ENCODE measurements at places on chromosomes 4 and X.

GRCh38 chrX:118356154-118356701, 10.3 kb downstream of the WDR44 start:
- DNase-seq, result no peak

DNA sequence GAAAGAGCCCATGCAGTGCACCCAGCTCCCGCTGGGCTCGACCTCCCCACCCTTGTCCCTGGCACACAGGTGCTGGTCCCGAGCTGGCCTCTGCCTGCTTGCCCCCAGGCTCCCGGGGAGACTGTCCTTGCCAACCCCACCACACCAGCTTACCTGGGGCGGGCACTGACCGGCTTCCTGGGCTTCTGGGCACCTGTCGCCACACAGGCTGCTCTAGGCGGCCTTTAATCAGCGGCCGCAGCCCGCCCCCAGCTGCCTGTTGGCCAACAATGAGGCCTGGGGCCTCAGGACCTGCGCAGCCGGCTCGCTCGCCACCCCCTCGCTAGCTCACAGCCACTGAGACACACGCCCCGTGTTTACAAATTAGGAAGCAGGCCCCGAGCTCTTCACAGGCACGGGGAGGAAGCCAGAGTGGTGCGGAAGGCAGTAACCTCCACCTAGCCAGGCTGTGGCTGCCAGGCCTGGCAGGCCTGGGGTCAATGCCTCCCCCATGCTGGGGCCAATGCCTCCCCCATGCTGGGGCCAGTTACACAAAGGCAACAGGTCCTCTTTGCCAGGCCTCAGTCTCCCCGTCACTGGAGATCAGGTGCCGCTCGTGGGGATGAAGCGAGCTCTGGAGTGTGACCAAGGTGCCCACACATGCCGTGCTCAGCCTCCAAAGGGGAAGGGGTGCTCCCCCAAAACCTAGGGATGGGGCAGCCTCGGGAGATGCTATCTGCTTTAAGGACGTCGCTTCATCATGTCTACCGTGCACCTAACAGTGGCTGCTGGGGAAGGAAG, at the start of gene TREX2:
TREX2 (minus strand) TSS at position 201 of the 780 bp plus-strand sequence. CDS start 626 bp downstream, outside the sequence.
- DNase-seq, result no peak

DNA sequence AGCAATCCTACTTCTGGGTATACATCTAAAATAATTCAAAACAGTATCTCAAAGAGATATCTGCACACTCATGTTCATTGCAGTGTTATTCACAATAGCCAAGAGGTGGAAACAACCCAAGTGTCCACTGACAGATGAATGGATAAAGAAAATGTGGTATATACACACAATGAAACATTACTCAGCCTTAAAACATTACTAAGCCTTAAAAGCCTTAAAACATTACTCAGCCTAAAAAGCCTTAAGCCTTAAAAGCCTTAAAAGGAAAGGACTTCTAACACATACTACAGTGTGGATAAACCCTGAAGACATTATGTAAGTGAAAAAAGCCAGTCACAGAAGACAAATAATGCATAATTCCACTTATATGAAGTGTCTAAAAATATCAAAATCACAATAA, 40.3 kb upstream of the TFDP3 start:
- DNase-seq, result no peak

DNA sequence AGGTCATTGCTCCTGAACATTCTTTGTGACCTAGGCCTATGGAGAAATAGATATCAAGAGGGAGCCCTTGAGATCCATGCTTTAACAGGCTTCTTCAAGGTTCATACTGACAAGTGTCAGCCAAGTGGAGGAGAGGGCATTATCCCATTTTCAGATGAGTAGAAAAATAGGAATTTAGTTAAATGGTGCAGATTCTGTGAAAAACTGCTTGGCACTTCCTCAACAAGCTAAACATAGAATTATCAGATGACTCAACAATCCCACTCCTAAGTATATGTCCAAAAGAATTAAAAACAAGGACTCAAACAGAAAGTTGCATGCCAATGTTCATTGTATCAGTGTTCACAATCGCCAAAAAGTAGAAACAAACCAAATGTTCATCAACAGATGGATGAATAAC, 43.8 kb upstream of the KCNIP4 start:
- DNase-seq, result no peak

- peak; percentile 47 for DNase-seq
Measured at GRCh38 chrX:107826238-107827029, 768 bp downstream of the MID2 start.

DNA sequence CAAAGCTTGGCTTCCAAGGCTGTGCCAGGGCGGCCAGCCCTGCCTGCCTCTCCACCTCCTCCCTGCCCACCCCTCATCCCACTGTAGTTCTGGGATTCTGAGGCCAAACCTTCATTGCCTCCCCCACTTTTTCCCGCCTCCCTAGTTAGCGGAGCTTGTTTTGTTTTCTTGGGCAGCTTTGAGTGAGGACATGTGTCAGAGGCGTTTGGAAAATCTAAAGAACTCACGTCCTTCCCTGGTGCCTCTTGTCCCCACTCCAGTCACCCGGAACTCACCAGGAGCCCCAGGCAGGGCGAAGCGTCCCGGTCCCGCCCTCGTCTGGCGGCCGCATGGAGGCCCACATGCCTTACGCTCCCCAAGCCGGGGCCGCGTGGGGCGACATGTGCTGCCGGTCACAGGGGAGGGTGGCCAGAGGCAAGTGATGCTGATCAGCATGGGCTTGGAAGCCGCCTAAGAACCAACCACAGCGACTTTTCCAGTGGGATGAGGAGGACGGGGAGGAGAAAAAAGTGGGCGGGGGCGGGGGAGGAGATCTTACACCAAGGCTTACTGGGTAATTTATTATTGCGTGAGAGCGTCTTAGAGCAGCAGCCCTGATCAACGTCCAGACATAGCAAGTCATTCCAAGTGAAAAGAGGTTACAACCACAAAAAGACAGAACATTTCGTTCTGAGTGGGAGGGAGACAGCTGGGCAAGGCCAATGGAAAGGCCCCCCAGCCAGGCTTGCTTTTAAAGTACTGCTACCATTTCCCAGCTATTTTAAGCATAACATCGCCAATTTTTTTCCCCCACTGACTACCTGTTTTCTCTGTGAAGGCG, 48.5 kb downstream of the PRPS1 start:
- peak; percentile 91 for DNase-seq

GRCh38 chrX:13029637-13029886, 14.9 kb downstream of the FAM9C start:
- DNase-seq, result no peak

DNA sequence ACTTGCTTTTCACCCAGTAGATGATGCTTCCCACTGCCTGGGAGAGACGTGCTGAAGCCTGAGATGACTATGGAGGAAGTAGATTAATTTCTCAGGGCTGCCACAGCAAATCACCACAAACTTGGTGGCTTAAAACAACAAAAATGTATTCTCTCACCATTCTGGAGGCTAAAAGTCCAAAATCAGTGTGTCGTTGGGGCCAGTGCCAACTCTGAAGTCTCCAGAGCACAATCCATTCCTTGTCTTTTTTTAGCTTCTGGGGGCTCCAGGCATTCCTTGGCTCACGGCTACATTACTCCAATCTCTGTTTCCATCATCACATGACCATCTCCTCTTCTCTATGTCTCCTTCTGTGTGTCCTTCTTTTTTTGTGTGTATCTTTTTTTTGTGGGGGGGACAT, 105.8 kb upstream of the C1QTNF7 start:
- no peak for DNase-seq

GRCh38 chrX:68646421-68646820, 1.0 kb upstream of the STARD8 start:
- DNase-seq, result peak; percentile 44

GRCh38 chr4:83910693-83911092, 374.8 kb downstream of the GPAT3 start:
- DNase-seq, result no peak

GRCh38 chrX:56279863-56280262, 47.7 kb downstream of the KLF8 start:
- no peak for DNase-seq

DNA sequence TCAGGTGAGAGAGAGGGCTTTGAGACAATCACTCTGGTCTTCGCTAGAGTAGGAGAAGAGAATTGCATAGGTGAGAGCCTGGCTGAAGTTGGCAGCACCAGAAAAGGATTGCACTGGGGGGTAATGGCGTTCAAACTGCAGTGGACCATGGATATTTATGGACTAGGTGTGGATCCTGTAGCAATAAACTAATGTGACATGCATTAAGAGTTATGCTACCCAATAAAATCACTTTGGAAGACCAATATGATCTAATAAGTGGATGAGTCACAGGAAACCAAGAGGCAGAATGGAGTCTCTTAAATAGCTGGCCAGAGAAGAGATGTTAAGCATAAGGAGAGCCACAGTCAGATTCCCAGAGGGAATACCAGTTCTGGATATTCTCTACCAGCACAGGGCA, 259.8 kb downstream of the FBXO8 start:
- DNase-seq, result no peak

- no peak for DNase-seq
Measured at GRCh38 chrX:20140420-20140819, 1.2 kb downstream of the EIF1AX start.

DNA sequence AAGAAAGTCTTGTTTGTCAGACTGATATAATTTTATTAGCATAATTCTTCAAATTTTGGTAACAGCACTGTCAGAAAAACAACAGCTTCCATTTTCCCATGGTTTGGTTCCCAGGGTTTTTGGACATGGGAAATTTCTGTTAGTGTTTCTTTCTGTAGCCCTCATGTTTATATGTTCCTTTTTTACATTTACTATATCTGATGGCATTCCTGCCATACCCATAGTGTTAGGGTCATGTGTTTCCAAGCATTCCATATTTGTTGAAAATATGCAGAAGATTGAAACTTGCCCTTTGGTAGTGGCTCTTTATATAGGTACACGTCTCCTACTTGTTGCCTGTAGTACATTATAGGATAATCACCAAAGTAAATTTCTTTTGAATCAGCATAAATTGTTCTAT, 65.8 kb downstream of the PDLIM5 start:
- no peak for DNase-seq

DNA sequence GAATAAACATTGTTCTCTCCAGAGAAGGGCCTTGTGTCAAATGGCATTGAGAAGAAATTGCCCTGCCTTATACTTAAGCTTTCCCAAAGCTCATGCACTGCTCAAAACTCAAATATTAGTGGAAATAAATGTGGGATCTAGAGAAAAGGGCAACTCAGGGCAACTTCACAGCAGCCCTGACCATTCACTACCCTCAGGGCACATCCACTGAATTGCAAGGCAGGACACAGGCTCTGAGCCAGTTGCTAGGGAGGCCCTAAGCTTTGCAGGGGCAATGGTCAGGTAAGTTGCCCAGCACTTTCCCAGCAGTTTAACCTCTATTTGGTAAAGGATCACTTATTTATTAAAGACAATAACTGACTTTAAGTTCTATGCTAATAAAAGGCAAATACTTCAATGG, 255.3 kb upstream of the TEX13A start:
- no peak for DNase-seq

- DNase-seq, result peak; percentile 49
Measured at GRCh38 chr4:100189820-100190642, at the start of gene DDIT4L. DDIT4L (minus strand) TSS chr4:100190468; CDS start chr4:100189983, 485 bp downstream.

DNA sequence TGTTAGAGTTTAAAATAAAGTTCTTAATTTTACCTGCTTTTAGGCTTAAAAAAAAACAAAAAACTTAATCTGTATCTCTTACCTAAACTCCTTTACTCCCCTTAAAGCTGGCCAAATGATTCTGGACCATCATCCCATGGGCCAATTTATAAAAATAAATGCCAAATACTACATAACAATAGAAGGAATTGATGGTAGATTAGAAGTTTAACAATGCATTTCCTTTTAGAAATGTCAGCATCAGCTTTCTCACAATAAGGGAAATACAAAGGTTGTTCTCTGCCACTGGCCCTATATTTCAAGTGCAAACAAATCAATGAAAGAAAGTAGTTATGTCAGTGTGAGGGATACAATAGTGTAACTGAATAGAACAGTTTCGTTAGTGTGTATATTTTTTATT, 5.7 kb upstream of the RAPGEF2 start:
- no peak for DNase-seq

GRCh38 chrX:9326369-9326768, 138.5 kb upstream of the TBL1X start:
- DNase-seq, result no peak

DNA sequence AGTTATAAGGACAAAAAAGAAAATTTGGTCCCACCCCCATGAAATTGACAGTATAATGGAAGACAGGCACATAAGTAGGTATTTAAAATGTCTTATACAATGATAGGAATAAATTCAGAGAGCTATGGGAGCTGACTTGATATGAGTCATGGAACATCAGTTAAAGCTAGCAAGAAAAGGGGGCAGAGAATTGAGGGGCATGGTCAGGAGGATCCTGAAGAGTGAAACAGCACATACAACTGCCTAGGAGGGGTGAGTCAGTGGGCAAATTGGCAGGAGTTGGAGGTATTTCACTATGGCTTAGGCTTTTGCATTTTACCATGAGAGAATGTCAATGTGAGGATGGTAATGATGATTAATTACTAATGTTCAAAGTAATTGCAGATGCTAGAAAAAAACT, 95.4 kb upstream of the BANK1 start:
- no peak for DNase-seq

DNA sequence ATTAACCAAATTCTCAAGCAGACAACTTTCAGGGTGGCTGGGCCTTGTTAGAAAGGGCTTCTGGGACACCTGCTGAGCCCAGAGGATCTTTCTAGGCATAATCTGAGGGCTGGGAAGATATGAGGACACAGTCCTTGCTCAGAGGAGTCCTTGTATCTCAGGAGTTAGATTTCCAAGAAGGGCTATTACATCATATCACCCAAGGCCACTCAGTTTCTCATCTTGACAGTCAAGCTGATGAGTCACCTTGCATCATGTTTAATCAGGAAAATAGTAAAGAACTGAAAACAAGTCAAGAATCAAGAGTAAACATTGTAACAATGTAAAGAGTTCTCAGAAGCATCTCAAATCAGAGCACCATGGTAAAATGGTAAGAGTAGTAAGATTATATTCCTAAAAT, 4.0 kb downstream of the PCYT1B start:
- DNase-seq, result no peak

- DNase-seq, result no peak
Measured at GRCh38 chr4:7933651-7934510, 5.8 kb downstream of the AFAP1 start.

GRCh38 chrX:120512627-120513026, 43.5 kb upstream of the LAMP2 start:
- no peak for DNase-seq

DNA sequence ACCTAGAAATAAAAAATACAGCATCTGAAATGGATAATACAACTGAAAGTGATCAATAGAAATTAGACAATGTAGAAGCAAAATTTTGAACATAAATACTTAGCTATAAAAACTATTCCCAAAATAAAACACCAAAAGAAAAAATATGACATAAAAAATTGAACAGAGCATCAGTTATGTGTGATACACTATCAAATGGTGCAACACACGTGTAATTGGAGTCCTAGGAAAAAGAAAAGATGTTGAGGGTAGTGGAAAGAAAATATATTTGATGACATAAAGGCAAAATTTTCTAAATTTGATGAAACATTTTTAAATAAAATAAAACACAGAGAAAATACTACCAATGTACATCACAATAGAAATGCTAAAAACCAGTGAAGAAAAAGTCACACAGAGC, 63.1 kb downstream of the NPY2R start:
- no peak for DNase-seq

- no peak for DNase-seq
Measured at GRCh38 chr4:168174308-168174707, 82.0 kb downstream of the ANXA10 start.
